ENCODE measurements at places on chromosomes 1 and 21.

GRCh38 chr21:36156815-36157670 lies at the start of gene DOP1B:
Gene DOP1B, plus strand, starts transcription at chr21:36156824. Its CDS starts 7,910 bp downstream, at chr21:36164734.
- peak; percentile 73 for DNase-seq

DNA sequence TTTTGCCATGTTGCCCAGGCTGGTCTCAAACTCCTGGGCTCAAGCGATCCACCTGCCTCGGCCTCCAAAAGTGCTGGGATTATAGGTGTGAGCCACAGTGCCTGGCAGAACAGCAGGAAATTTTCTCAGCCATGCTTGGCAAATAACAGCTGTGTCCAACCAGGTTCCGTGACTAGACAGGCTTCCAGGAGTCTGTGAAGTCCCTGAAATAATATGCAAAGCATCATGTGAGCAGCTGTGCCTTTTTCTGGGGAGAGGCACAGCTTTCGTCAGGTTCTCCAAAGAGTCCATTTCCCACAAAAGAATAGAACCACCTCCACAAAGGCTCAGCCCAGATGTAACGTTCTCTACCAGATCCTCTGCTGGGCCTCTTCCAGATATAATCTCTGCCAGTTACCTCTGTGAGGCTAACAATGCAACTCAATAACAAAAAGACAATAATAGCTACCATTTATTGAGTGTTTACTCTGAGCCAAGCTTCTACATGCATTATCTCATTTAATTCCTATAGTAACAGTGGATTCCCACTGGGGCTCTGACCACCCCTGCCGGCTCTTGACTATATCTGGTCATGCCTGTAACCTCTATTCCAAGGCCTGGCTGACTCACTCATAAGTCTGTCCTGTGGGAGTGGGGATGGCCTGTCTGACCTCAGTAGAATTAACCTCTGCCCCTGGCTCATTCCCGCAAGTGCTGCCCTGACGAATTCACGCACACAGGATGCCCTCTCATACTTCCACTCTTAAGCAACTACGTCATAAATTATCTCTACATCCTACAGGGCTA lies 4.0 kb upstream of the NKAIN1 start:
- no peak for DNase-seq

- no peak for DNase-seq
Measured at GRCh38 chr21:34128674-34129038, 55.3 kb downstream of the MRPS6 start.

DNA sequence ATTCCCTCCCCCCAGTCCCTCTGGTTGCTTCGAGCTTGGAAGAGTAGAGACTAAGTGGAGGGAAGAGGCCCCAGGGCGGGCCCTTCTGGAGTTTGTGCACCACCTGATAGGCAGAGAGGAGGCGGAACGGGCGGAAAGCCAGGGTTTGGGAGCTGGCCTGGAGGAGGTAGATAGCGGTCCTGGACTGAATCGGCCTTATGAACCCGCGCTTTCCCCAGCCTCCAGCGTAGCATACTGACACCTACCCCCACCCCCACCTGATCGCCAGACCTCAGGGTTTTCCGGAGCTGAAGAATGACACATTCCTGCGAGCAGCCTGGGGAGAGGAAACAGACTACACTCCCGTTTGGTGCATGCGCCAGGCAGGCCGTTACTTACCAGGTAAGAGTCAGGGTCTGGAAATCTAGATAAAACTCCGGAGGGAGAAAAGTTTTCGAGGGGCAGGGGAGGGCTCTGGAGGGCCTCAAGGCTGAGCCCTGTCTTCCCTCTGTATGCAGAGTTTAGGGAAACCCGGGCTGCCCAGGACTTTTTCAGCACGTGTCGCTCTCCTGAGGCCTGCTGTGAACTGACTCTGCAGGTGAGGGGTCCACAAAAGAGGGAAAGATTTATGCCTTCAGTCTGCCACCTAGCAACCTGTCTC lies 705 bp downstream of the UROD start:
- peak; percentile 79 for DNase-seq

GRCh38 chr1:118206966-118207365 lies 21.9 kb upstream of the SPAG17 start:
- no peak for DNase-seq

DNA sequence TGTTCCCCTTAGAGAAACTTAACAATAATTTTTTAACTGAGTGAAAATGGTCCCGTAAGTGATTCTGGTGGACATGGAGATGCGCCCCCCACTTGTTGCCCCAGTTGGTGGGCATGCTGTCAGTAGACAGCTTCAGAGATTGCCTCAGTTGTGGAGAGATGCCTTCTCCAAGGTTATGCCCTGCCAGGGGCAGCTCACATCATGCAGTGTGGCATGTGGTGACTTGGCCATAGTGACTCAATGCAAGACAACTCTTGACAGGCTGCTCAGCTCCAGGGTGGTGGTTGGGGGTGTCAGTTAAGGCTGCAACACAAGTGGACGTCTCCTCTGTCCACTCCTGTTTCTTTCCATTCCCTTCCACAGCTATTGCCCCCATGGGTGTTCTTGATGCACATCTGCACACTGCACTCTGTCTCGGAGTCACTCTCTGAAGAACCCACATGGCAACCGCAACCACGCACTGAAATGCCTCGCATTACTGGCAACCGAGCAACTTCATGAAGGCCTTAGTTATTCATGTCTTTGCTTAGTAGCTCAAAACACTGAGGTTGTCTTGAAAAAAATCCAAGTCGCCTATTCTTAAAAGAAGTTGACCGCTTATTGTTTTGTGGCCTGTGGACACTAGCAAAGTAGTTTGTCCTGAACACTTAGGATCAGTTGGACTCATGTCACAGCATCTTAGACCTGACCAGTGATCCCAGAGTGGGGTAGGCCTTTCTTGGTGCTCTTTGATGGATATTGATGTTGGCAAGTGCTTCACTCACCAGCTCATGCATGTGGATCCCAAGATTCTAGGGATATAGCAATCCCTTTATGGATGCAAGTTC lies 54.8 kb upstream of the USP1 start:
- DNase-seq = no peak

DNA sequence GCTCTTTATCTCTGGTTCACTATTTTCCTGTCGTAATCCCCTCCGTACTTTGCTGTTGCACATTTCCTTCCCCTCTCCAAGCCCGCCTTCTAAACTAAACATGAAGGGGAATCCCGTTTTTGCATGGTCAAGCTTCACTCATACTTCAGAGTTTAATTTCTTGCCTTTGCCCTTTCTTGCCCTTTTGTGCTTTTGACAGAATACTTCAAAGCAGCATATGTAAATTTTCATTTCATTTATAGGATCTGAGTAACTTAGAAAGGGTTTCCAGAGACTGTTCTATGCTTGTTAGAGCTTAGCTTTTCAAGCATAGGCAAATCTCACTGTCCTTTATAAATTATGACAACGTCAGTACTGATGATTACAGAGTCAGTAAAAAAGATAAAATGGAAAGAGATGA lies 27.7 kb downstream of the SPATA45 start:
- no peak for DNase-seq

- peak; percentile 2 for DNase-seq
Measured at GRCh38 chr1:2981388-2981787, 39.9 kb upstream of the ACTRT2 start.

- no peak for DNase-seq
Measured at GRCh38 chr1:173554541-173555250, 48.2 kb downstream of the SLC9C2 start.

GRCh38 chr1:176789571-176790090 lies 326.7 kb downstream of the PAPPA2 start:
- no peak for DNase-seq

- no peak for DNase-seq
Measured at GRCh38 chr1:60229821-60230220, 156.3 kb upstream of the C1orf87 start.

DNA sequence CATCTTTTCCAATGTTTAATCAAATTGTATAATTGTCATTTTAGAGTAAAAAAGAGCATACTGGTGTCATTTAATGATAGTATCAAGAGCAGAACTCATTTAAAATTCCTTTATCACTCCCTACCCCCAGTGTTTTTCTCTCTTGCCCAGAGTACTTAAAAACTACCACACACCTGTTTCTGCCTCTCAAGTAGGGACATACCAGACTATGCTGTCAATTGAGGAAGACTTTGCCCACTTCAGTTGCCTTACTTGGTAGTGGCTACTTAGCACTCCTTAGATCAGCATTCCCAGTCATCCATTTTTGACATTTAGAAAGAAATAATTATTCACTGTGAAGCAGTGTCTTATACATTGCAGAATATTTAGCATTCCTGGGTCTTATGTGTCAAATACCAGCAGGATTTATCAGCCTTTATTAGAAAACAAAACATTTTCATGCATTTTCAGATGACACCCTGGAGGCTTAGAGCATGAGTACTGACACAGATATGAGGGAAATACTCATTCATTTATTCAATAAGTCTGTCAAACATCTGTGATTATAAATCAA lies 127.5 kb upstream of the RGS1 start:
- DNase-seq = no peak

- DNase-seq = no peak
Measured at GRCh38 chr1:115217150-115218033, 120.7 kb downstream of the NGF start.

- no peak for DNase-seq
Measured at GRCh38 chr1:77051425-77051824, 167.8 kb downstream of the PIGK start.

GRCh38 chr1:25821630-25822091 lies 1.9 kb downstream of the MTFR1L start:
- no peak for DNase-seq

DNA sequence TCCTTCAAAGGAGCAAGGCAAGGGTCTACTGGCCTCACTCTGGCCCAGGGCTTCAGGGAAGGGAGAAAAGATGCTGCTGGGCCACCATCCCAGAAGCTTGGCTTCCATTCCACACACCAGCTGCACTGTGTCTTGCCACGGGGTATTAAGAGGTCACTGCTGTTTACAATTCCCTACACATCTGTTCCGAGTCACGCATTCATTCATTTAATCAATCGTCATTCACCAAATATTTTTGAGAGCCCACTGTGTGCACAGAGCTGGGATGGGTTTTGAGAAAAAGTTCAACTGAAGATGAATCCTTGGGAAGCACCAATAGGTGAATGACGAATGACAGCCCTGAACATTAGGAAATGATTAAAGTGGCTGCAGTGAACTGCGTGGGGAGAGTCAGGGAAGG lies 101.7 kb downstream of the NAV1 start:
- DNase-seq = peak; percentile 47

DNA sequence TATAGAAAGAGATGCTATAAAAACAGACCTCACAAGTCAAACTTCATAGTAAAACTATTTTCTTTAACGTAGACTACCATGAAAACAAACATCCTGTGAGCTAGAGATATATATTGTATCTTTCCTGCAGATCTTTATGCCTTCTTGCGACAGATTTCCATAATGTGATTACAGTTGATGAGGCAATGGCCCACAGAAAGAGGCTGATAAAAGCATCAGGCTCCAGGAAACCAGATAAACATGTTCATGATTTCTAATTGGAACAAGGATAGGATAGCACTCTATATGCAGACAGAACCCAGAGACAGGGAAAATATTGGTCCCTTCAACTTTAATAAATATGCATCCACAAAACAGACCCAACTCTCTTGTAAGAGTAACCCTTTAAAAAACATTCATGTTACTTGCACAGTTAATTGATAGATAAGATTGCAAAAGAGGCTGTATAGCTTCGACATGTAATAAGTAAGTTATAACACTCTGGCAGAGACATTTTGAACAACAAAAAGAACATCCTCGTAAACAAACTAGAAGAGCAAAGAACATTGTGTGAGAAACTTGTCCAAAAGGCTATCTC lies 329.4 kb downstream of the AGBL4 start:
- DNase-seq = no peak

DNA sequence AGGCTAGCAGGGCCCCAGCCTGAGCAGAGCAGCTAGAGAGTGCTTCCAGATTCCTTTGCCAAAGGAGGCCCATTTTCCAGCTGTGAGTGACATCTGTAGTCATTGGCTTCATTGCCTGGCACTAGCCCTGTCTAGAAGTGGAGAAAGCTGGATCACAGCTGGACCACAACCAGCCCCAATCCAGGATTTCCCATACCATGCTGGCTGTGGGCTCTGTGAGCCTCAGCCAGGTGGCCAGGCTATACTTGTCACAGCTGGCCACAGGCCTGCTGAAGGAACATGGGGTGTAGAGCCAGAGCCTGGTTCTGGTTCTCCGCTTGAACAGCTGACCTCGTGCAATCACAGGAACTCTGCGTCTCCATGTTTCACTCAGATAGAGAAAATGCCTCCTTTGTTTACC lies 36.6 kb downstream of the RIMKLA start:
- DNase-seq = no peak

DNA sequence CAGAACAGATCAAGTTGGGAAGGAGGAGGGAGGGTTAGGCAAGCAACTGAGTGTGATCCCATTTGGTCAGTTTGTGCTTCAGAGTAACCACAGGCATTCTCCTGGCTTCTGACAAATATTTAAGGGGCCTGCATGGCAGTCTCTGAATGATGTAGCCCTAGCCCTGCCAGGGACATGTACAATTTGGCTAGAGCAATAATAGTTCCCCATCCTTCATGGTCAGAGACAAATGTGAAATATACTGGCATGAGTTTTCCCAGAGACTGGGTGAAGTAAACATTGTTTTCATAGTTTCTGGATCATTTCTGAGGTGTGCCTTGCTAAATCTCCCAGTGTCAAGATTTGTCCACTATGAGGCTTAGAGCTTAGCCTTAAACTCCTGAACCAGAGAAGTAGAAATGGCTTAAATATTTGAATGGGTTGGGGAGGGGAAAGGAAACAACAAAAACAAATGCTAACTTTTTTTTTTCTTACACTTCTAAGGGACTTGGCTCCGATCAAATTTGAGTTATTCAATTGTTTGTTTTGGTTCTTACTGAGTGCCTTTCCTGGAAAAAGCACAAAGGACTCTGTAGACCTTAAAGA lies 42.0 kb upstream of the UBE2U start:
- no peak for DNase-seq

- no peak for DNase-seq
Measured at GRCh38 chr1:23448846-23449245, 24.3 kb upstream of the TCEA3 start.

GRCh38 chr1:13700521-13701270 lies 708 bp downstream of the PRDM2 start:
- DNase-seq = peak; percentile 68

- no peak for DNase-seq
Measured at GRCh38 chr1:73197972-73198371, 915.6 kb upstream of the NEGR1 start.

DNA sequence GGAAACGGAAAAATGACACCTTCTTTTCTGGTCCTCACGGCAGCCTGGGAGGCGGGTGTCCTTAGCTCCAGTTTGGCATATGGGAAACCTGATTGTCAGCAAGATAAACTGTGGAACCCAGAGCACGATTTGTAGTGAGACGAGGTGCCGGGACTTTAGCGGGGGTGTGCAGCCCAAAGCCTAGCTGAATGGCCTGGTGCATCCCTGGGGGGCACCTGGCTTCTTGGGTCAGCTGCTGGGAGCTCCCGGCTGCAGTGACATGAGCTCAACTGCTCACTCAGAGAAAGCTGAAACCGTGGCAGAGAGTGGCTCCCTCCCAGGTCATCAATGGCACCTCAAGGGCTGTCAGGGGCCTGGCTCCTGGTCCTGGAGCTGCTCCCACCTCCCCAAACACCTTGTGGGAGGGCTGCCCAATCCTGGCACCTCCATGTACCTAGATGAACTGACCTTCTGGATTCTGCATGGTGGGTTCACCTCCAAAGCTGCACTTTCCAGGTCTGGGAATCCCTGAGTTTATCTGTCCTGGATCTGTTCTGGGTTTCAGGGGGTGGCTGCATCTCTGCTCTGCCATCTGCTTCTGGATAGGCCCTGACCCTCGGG lies 260.5 kb downstream of the MATN1 start:
- DNase-seq = no peak
